NCI-H1436 treated with DMSO at 0.1 percent for 48 hours (cell line): ENCODE measurements at places on chromosomes 5 and 9.

DNA sequence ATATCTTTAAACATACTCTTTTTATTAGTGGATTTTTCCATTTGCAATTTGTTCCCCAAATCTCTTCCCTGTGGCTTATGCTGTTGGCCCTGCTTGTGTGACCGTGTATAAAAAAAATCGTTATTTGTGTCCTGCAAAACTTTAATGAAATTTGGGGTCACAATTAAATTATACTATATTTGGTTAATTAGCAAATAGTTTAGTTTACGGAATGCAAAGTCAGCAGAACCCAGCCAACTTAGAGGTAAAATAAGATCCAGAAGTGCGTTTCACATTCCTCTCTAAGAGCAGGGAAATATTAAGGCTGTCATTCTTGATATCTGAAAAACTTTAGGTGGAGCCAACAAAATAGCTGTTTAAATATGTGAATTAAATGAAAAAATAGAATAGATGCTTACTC lies 2023.5 kb upstream of the WWC1 start:
- DNase-seq = no peak

DNA sequence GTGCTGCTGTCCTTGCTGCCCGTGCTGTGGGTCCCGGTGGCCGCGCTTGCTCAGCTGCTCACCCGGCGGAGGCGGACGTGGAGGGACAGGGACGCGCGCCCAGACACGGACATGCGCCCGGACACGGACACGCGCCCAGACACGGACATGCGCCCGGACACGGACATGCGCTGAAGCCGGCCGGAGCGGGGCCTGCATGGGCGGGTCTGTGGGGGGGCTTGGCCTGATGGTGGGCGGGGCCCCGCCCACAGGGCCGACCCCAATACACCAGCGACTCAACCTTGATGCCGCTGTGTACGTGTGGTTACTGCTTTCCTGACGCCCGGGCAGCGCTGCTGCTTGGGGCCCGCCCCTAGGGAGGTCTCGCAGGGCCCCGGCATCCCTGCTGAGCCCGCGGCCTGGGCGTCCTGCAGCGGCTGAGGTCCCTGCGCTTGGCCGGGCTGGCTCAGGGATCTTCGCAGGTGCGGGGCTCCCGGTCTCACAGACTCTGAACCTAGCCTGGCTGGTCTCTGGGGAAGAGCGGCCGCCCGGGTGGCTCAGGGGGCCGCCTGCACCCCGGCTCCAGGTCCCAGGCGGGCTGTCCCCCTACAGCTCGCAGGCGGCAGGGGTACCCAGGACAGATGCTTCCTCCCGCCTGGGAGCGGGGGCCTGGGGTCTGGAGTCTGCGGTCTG lies 20.9 kb downstream of the SLC6A18 start:
- no peak for DNase-seq

GRCh38 chr5:160272889-160273288 lies 39.5 kb downstream of the CCNJL start:
- DNase-seq = peak; percentile 27

DNA sequence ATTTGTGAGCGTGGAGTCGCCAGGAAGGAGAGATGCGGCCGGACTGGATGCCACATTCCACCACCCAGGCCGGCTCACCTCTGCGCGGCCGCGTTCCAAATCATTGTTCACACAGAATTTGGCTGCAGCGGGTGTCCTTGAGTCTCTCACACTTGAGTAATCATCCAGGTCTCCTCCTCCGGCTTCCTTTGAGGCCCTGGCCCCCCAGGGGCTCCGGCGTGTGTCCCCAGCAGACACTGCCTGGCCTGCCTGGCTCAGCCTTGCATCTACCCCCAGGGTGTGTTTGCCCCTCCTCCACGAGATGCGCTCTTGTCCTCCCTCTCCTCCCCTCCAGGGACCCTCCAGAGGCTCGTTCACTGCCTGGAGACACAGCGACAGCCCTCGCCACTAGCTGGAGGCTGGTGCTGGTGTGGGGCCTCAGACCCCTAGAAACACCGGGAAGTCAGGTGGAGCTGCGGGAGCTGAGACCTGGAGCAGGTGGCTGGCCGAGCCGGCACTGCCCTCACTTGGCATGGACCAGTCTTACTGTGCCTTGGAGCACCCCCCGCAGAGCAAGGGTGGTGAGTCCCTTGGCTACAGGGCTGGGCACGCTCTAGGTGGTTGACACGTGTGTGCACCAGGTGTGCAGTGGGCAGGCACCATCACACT lies 7.0 kb upstream of the SLC9A3 start:
- no peak for DNase-seq

DNA sequence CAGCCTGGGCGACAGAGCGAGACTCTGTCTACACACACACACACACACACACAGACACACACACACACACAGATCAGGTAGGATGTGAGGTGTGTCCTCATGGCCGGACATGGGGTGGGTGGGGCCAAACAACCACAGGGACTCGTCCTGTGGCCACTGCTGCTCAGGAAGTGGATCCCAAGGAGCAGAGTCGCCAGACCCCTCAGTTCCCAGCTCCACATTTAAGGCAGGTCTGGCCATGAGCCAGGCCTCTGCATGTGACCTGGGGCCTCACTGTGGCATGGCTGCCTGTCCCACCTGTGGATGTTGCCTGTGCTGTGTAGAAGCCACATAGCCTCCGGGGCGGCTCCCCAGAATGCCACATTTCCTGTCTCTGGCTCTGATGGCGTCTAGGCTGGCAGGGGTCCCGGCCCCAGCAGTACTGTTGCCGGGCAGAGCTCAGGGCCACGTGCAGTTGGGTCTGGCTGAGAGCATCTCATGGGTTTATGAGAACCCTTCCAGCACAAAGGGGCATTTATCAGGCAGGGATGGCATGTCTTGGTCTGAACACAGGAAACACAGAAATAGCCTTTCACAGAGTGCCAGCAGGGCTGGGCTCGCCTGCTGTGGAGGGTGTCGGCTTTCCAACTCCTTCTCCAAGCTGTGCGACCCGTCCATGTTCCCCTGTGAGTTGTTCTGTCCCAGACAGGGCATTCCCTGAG lies 9.9 kb upstream of the NINJ1 start:
- DNase-seq = no peak

DNA sequence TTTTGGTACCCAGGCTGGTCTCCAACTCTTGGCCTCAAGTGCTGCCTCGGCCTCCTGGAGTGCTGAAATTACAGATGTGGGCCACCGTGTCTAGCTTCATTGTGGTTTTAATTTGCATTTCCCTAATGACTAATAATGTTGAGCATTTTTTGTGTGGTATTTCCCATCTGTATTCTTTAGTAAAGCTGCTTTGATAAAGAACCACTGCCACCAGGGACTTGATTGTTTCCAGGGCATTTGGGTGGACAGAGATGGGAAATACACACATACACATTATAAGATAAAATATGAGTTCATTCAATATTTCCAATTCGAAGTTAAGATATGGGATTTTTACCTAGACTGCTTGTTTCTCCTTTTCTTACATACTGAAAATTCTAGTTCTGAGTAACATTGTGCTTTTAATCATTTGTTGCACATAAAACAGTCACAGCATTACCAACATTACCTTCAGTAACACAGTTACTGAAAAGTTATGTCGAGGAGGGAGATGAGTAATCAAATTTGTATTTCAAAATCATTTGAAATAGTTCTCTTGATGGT lies 28.9 kb downstream of the HABP4 start:
- DNase-seq = no peak

DNA sequence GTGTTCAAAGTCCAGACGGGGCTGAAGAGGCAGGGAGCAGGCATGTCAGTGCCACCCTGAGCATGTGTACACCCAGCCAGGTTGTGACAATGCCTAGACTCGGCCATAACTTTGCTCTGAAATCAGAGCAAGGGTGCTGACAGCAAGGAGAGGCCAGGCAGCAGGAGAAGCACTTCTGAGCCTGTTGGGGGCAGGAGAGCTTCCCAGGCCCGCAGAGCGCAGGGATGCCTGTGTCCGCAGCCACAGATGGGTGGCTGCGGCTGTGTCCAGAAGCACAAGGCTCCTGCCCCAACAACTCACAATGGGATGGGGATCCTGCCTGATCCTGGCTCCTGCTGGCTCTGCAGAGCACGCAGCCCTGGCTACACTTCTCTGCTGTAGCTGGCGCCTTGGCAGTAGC lies 373.9 kb downstream of the CHSY3 start:
- no peak for DNase-seq

DNA sequence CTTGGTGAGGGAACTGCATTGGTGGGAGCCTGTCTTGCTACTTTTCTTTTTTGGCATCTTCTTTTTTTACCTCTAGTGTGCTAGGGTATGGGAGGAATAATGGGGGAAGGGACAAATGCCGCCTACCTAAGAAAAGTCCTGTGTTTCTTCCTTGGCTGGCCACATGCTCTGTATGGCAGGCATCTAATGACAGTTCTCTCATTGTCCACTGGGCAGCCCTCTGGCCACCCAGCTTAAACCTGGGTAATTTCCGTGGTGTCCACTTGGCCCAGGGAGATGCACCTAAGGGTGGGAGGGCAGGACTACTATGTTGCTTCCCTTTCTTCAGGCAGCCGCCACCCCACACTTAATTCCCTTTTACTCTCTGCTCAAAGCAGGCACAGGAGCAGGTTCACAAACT lies 173.1 kb downstream of the YTHDC2 start:
- DNase-seq = no peak

DNA sequence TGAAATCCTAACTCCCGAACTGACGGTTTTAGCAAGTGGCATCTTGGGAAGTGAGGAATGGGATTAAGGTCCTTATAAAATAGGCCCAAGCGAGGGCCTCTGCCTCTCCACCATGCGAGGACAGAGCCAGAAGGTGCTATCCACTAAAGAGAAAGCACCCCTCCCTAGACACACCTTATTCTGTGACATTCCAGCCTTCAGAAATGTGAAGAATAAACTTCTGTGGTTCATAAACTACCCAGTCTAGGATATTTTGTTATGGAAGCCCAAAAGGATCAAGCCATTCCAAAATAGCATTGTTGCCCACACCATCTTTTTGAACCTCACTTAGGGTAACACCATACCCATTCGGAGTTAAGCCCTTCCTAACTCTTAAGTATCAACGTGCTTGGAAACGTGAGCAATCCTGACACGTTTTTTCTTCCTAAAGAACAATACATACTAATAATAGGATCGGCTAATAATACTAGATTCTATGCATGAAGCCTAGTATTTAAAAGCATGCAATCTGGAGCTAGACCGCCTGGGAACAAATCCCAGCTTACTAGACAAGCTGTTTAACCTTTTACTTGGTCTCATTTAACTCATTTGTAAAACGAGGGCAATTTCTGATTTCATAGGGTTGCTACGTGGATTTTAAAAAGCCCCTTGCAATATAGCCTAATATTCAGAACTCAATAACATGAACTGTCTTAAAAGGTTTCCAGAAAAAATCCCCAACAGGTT lies 1.1 kb upstream of the SMC2 start:
- DNase-seq = no peak

DNA sequence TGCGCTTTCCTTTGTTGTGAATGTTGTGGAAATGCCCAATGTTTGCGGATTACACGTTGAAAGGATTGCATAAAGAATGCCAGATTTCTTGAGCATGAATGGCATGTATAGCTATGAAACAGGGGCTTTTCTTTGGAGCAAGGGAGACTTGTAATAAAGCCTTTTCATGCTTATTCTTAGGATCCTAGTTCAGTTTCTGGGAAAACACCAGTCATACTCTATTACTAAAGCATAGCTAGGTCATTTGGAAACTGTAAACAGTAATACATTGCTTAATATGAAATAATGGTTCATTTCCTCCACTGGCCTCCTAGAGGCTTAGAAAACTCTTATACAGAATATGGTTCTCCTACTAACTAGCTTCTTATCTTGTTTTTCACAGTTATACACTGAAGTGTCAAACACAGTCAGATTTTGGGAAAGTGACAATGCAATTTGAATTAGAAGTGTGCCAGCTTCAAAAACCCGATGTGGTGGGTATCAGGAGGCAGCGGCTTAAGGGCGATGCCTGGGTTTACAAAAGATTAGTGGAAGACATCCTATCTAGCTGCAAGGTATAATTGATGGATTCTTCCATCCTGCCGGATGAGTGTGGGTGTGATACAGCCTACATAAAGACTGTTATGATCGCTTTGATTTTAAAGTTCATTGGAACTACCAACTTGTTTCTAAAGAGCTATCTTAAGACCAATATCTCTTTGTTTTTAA lies 104.2 kb downstream of the MELK start:
- no peak for DNase-seq

GRCh38 chr9:25889661-25890060 lies 211.4 kb upstream of the TUSC1 start:
- DNase-seq = no peak

DNA sequence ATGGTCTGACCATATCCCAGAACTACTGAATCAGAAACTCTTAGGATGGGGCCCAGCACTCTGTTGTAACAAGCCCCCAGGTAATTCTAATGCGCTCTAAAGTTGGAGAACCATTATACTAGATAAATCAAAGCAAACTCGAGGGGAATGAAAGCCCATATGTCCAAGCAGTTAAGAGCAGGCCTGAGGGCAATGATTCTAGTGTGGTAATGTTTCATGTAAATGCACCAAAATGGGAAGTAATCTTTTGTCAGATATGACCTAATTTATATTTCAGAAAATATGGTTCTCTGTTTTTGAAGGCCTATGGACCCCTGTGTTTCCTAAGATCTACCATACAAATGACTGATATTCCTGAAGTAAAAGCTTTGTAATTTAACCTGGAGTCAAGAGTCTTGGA lies 108.0 kb upstream of the PTGER4 start:
- DNase-seq = no peak

GRCh38 chr5:55994998-55995914 lies 493 bp upstream of the IL6ST start:
- peak; percentile 87 for DNase-seq

- no peak for DNase-seq
These were observed 137.1 kb upstream of the TRIM32 start for GRCh38 chr9:116549786-116550660.

DNA sequence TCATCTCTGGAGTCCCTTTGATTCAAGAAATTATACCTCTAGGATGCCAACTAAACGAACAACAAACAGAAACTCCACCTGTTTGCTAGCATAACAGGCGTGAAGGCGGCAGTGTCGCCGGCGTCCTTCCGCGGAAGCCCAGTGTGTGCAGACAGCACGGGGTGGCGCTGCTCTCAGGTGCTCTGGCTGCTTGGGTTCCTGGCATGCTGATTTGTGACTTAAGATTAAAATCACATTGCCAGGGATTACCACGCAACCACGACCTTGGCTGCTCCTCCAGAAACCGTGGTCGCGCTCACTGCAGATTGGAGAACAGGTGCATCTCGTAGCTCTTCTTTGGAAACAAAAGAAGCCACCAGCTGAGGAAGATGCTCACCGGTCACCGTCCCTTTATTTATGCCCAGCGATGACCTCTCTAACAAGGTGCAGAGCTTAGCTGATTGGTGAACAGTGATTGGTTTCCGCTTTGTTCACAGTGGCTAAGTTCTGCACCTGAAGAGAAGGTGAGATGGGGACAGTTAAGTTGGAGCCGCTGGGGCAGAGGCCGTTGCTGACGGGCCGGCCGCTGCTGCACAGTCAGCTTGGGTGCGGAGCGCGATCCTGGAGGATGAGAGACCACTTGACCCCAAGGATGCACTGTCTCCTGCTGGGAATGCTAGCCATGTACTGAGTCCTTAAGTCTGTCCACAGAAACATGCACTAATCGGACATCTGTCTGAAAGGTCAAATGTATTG lies 232.3 kb downstream of the FANCC start:
- DNase-seq = no peak
